Activated naive CD8-positive, alpha-beta T cell treated with anti-CD3 and anti-CD28 coated beads, Interleukin-2, amount 50 U/mL, for 16 hours (primary cell): ENCODE measurements at places on chromosomes 16 and 17.

GRCh38 chr16:4389051-4389955 lies 17.7 kb downstream of the VASN start:
- no peak for DNase-seq

GRCh38 chr16:89295071-89295900 lies 77.8 kb downstream of the ZNF778 start:
- DNase-seq: no peak

GRCh38 chr17:58191241-58191896 lies 1.2 kb upstream of the EPX start:
- no peak for DNase-seq

GRCh38 chr16:58026705-58027160 lies 1.2 kb downstream of the MMP15 start:
- no peak for DNase-seq

DNA sequence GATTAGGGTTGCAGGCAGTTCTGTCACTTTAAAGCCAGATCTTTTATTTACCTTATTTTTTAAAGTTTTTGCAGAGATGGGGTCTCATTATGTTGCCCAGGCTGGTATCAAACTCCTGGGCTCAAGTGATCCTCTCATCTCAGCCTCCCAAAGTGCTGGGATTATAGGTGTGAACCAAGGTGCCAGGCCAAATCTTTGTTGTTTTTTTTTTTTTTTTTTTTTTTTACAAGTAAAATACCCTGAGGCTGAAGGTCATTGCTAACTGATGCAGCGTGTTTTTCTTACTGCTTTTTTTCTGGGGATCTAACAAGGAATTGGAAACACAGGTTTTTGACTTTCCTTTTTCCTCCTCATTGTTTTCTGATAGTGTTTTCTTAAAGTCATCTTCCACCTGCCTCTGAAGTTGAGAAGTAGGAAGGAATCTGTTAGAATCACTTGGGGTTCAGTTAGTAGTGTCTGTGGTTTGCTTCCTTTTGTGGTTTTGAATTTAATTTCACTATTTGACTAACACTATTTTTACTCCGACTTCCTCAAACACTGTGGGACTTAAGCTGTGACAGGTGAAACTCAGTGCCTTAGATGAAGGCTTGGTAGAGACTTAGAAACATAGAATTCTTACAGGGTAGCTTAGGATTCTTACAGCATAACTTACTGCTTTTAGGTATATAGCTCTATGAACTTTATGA lies 22.2 kb downstream of the CLTC start:
- DNase-seq: no peak

DNA sequence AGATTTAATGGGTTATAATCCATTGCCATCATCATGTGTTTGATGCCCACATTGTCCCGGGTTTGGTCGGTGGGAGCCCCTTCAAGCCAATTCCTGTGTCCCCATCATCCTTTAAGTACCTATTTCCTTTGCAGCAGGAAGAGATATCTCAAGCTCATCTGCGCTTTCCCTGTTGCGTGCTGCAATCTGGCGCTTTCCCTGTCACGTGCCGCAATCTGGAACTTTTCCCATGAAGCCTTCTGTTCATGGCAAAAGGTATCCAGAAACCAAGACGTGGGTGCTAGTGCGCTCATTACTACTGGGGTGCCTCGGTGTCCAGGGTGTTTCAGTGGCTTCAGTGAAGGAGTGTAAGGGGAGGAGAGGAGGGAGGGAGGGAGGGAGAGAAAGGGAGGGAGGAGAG lies 174.6 kb upstream of the ZNF469 start:
- DNase-seq: no peak

GRCh38 chr16:14131774-14132695 lies 60.9 kb downstream of the MRTFB start:
- DNase-seq: no peak

- DNase-seq: no peak
Observed at GRCh38 chr16:69444873-69445517, 20.6 kb downstream of the CYB5B start.

DNA sequence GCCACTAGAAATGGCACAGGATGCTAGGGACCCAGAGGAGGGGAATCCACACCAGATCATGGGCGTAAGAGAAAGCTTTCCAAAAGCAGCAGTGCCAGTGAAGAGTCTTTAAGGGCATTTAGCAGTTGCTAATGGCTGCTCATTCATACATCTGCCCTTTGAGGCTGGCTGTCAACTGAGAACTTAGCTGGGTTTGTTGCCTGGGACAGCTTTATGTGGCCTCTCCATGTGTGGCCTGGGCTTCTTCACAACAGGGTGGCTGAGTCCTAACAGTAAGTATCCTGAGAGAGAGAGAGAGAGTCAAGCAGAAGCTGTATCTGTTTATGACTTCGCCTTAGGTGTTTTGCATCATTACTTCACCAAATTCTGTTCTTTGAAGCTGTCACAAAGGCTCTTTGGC lies 286.1 kb upstream of the KCNJ16 start:
- DNase-seq: no peak

DNA sequence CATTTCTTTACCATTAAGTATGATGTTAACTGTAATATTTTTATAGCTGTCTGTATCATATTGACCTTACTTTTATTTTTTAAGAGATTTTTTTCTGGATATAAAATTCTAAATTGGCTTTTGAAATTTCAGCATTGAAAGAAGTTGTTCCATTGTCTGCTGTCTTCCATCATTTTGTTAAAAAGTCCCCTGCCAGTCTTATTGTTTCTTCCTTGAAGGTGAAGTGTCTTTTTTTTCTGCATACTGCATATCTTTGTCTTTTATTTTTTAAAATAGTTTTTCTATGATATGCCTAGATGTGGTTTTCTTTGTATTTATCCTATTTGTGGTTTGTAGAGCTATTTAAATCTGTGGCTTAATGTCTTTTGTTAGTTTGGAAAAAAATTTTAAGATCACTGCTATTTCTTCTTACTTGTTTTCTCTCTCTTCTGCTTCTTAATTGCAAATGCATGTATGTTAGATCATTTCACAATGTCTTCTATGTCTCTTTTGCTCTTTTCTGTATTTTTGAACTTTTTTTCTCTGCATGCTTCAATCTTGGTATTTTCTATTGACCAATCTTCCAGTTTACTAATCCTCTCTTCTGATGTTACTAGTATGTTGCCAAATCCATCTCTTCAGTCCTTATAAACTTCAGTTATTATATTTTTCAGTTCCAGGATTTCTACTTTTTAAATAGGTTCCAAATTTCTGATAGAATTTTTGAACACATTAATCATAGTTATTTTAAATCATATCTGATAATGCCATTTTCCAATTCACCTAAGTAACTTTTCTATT lies 20.2 kb downstream of the IL21R start:
- DNase-seq: no peak

- no peak for DNase-seq
Observed at GRCh38 chr17:9805769-9806168, 14.4 kb upstream of the DHRS7C start.

GRCh38 chr16:57105184-57105583 lies 12.8 kb downstream of the CPNE2 start:
- no peak for DNase-seq

DNA sequence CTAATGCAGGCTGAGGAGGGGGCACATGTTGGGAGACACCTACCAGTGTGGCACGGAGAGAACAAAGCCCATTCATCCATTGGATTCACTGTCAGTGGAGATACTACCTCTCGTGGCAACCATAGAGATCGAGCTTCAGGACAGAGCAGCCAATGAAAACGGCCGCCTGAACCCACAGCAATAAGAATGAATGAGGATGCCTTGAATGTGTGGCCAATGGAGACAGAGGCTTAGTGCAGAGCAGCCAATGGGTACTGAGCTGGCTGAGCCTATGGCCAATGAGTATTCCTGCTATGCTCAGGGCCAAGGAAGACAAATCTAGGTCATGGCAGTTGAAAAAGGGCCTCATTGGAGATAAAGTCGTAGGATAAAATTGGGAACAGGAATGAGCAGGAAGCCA lies 10.9 kb downstream of the ARHGEF15 start:
- no peak for DNase-seq

DNA sequence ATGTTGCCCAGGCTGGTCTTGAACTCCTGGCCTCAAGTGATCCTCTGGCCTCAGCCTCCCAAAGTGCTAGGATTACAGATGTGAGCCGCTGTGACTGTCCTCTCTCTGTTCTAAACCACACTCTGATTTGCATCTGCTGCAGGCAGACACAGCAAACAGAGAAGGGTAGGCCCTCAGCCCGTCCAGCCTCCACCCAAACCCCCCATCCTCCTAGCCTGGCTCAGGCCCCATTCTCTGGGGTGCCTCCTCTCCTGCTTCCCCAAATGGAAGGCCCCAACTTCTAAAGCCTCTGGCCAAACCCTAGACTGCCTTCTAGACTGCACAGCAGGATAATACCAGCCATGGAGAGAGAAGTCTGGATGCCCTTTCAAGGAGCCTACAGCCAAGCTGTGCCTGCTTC lies 4.1 kb upstream of the GFAP start:
- DNase-seq: no peak

DNA sequence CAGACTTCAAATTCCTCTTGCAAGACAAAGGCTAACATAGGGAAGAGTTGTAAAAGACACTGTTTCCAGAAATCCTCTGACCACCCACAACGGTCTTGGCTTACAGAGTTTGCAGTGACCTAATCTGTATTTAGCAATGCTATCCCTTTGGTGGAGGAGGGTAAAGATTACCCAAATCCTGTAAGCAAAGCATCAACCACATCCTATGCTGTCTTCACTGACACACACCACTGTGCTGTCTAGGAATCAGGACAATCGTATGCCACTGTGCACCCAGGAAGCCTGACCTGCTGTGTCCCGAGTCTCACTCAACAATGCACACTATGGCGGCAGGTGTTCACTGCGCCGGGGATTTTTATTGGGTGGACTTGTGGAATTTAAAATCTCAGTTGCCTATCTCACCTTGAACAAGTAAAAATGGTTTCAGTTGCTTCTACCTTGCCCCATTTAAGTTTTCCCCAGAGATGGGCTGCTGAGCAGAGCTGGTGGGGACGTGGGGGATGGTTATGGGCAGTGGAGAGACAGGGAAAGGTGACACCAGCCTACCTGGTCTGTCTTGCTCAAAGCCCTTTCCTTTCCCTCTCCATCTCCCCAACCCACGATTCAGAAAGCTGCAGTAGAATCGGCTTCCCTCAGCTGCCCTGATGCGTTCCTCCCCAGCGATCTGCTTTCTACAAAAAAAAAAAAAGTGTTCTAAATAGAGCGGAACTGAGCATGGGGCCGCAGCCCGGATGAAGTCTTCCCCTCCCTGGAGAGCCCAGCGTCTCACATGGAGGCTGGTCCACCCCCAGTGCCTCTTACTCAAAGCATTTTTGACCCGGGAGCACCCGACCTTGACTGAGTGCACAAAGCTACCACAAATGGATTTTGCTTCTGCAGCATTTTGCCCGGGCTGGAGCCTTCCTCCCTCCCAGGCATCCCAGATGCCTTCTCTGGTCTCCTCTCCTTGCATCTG lies 271.5 kb downstream of the SOX9 start:
- DNase-seq: no peak

GRCh38 chr17:58760248-58760647 lies 4.6 kb downstream of the PPM1E start:
- no peak for DNase-seq

- no peak for DNase-seq
Observed at GRCh38 chr17:74325743-74326379, at the start of gene KIF19. Gene KIF19, plus strand, starts transcription at chr17:74326226. Its CDS starts 124 bp downstream, at chr17:74326350.

DNA sequence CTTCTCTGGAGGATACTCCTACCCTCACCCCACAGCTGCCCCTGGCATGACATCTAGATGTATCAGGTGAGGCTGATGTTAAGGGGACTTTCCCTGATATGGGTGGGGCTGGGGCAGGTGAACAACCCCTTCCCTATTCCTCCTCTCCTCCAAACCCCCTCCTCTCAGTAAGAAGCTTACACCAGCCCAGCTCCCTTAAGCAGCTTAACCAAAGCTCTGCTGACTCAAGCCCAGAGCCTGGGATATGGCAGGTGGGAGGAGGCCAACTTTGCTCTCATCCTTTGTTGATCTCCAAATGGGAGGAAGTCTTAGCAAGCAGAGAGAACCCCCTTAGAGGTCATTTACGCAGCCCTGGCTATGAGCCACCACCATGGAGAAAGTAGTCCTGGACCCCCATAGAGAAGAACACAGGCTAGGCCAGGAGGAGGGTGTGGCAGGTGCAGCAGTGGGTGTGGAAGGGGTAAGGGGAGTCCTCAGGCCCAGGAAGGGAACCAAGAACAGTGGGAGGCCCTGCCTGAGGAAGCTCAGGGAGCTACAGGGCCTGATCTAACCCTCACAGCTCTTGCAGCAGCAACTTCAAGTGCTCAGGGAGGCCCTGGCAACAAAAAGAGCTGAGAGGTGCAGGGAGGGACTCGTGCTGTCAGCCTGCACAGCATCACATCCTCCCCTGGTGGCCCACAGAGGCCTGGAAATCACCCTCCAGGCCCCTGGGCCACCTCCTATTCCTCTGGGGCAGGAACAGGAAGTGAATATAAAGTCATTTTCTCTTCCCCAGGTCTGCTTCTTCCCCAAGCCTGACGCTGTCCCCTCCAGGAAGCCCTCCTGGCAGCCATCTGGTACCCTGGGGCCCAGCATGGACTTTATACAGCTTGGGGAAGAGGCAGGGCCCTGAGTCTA lies 2.9 kb downstream of the UNC119 start:
- DNase-seq: no peak

DNA sequence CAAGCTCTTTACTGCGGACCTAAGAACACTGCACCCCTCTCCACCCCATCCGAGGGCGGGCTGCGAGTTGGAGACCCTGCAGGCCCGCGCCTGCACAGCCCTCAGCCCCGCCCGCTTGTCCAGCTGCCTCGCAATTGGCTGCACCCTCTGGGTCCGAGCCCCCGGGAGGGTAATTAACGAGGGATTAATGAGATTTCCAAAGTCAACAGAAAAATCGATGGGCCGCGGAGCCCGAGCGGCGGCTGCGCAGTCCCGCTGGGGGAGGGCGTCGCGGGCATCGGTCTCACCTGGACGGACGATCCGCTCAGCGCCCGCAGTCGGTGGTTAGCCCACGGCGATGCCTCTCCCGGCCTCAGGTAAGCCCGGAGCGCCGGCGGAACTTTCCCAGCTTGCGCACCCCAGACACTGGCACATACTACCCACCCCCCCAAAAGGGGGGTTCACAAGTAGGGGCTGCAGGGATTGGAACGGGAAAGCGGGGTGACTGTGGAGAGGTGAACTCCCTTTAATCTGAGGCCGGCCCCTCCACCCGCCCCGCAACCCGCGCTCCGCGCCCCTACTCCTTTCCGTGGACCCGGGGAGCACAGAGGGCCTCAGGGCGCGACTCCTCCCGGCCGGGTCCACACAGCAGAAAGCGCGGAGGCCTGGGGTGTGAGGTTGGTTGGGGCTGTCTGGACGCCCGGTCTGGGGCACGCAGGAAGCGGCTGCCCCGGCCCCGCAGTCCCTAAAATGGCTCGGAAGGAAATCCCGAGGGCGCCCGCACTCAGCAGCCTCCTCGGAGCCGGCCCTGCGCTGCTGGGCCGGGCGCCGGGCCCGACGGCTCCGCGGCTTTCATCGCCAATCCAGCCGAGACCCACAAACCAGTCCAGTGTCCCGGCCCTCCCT lies at the start of gene OTOP3:
TSS of gene OTOP3 (plus strand) at position 314 of the 885 bp plus-strand sequence. CDS start at position 338, 24 bp downstream.
- DNase-seq: no peak

DNA sequence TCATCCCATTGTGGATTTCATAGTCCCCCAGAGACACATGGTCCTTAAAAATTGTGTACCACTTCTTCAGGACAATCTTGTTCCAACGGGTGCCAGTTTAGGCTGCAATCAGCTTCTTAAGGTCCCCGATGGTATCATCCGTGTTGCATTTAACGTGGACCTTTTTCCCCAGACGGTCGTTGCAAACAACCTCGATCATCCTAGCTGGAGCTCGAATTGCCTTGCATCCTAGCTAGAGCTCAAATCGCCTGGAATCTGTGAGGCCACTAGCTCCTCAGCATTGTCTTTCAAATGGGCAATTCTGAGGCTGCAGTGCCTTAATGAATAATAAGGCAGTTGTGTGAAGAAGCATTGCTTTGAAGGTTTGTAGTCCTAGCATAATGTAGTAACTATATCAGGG lies 37.7 kb upstream of the RHBDL3 start:
- no peak for DNase-seq
